ENCODE measurements at places on chromosomes 12 and 14.
A peak's percentile ranks its signal among the peaks of the same experiment; 100 is the strongest.

DNA sequence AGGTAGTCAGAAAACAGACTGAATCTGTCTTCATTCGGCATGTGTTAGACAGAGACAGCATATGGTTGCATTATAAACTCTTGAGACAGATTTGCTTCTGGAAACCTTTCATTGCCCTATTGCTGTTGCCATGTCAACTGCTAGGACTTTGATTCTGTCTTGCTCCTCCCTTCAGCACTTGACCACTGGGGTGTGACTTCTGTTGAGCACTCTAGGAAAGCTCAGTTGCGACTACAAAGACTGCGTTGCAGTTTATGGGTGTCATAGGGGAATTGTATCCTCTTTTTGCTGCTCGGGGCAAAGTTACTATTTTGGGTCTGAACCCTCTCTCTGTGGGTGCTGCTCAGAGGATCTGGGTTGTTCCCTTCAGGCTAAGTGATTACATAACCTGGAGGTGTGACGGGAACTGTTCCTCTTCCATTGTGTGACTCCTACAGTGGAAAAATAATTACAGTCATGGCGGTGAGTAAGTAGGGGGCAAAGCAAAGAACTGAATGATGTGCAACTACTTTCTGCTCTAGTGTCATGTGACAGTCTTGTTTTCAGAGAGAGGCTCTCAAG, 44.3 kb upstream of the TRIM9 start:
- no peak for DNase-seq

DNA sequence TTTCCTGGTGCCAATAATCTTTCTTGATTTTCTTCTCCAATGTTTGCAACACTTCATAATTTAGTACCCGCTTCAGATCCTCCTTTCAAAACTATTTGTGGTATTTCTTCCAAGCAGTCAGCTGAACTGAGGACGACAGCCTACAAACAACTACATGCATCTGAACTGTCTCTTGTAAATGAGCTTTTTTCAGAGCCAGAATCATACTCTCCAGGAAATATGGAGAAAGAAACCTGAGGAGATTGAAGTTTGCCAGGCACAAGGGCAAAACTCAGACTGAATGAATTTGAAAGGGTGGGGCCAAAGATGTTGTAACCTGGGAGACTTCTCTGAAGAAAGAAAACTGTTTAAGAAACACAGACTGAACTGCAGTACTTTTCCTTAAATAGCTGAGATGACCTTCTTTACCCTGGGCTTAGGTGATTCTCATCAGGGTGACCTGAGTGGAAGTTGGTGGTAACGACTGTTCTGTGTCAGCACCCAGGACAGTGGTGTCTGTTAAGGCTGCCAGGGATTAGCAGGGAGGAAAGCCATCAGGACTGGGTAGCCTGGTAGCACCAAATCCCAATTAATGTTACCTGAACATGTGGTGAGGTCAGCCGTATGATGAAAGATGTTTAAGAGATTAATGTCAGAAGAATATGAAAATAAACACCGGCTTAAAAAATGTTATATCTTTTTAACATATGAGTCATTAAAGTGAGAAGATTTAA, 95.0 kb downstream of the TGFB3 start:
- DNase-seq, result no peak

- no peak for DNase-seq
Measured at GRCh38 chr14:29928117-29928640, 532 bp upstream of the PRKD1 start.

- DNase-seq, result no peak
Measured at GRCh38 chr12:51777457-51777856, 71.1 kb downstream of the FIGNL2 start.

DNA sequence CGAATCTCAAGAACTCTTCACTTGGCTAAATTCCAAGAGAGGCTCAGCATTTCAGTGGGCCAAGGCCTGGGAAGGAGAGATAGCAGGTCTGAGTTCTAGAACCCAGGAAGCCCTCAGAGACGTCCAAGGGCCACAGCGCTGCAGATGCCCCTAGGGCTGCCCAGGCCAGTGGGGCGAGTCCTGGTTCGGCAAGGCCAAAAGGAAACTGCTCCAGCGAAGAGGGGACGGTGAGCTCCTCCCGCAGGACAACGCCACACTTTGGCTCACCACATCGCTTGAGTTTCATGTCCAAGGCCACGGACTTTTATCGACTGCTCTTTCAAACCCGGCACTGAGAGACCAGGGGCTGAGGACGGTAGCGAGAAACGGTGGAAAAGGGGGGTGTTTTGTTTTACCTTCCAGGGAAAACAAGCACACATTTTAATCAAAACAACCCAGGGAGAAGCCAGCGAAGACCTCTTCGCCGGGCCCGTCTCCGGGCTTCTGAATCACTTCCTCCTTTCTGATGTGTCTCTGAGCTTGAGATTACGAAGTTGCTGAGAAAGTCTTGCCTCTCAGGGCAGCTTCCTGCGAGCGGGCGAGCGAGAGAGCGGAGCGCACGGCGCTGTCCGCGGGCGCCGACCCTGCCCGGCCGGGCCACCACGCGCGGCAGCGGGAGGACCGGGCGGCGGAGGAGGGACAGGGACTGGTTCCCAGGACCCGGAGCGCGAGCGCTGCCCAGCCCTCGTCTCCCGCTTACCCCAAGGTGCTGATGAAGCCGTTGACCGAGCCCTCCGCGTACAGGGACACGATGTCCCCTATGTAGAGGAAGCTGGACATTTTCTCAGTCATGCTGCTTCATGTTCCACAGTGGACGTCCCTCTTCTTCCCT, 808 bp downstream of the ITPR2 start:
- DNase-seq, result peak; percentile 53

DNA sequence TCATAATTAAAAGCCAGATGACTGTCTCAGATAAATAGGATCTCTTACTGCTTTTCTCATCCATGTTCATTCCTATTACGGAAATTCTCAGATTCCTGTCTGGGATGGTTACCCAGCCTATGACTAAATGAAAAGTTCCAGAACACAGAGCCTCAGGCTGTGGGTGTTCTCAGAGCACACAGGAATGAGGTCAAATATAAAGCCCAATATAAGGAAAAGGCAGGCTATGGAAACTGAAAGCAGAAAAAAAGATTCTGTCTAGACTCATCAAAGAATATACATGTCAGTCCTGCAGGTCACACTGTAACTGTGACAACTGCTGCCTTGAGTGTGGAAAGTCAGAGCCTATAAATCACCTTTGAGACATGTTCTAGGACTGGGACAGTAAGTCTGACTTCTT, 64.3 kb downstream of the DCAF5 start:
- DNase-seq, result no peak

- peak; percentile 38 for DNase-seq
Measured at GRCh38 chr12:113196990-113197389, 11.5 kb downstream of the RITA1 start.

DNA sequence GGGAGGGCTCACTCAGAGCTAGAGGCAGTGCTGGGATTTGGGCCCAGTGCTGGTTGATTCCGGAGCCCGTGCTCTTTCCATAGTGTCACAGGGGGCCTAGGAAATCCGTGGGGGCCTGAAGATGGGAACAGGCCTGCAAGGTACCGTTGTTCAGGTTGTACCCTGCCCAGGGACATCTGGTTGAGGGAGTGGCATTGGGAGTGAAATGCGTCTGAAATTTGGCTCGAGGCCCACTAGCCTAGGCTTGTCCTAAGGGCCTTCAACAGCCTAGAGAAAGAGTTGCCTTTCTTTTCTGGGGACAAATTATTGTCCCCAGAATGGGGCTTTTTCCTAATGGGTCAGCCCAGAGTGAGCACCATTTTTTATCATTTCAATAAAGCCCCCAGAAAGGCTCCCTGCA, 26.4 kb upstream of the FAM222A start:
- DNase-seq, result no peak

- no peak for DNase-seq
Measured at GRCh38 chr14:69921052-69921451, 41.8 kb downstream of the SMOC1 start.

DNA sequence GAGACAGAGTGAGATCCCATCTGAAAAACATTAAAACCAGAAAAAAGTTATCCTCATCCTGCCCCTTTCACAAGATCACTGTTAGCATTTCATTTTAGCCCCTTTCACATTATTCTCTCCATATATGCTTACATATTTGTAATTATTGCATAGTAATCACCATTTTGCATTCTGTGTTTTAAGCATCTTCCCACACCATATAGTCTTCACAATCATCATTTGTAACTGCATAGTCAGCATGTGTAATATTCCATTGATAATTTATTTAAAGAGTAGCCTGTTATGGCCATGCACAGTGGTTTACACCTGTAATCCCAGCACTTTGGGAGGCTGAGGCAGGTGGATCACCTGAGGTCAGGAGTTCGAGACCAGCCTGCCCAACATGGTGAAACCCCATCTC, 11.8 kb downstream of the PAPLN start:
- DNase-seq, result no peak

- DNase-seq, result no peak
Measured at GRCh38 chr14:57038689-57039088, 228.4 kb upstream of the OTX2 start.

DNA sequence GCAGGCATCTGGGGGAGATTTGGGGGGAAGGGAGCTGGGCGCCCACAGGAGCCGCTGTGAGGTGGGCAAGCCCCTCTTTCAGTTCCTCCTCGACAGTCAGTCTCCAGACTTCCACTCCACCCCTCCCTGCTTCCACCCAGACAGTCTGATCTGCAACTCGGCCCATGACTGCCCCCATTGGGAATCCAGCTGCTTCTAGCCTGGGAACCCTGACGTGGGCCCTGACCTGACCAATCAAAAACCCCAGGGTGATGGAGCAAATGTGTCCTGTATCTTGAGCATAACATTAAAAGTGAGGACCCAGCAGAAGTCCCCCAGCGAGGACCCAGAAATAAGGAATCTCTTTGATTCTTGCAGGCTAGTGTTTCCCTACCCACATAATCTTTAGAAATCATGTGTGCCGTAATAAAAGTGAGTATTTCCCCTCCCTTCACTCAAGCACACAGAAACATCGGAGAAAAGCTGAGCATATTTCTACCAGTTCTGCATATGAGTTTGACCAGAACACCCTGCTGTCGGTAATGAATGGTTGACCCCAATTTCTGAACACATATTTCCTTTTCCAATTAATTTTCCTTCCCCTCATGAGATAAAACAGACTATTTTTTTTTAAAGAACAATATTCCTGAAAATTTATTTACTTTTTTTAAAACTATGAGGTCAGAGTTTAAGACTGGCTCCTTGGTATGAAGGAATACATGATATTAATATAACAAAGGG, 6.4 kb downstream of the SSH1 start:
- DNase-seq, result no peak

DNA sequence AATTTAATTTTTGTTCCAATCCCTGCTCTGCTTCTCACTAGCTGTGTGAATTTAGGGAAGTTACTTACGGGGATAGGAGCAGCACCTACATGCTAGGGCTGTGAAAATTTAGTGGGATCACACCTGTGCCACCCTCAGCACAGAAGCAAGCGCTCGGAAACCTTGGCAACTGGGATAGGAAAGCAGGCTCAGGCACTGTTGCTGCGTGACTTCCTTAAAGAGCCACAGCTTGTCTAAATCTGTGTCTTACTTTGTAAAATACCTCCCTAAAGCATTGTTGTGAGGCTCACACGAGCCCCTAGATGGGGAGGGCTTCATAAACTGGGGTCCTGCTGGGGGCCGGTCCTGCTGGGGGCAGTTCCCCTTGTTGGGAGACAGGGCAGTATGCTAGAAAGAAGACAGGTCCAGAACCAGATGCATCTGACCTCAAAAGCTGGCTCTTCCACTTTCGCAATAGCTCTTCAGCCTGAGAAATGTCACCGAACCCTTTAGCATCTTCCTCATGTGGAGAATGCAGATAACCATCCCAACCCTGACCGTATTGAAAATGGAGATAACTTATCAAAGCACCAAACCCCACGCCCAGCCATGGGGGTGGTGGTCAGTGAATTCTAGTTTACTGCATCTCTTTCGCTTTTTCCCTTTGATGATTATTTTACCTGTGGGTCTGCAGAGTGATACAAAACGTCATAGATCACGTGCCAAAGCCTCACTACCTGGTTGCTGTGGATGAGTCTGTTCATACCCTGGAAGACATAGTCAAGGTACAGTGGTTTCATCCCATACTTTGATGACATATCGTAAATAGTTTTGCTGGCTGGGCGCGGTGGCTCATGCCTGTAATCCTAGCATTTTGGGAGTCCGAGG, 54.1 kb downstream of the AK7 start:
- DNase-seq, result no peak

DNA sequence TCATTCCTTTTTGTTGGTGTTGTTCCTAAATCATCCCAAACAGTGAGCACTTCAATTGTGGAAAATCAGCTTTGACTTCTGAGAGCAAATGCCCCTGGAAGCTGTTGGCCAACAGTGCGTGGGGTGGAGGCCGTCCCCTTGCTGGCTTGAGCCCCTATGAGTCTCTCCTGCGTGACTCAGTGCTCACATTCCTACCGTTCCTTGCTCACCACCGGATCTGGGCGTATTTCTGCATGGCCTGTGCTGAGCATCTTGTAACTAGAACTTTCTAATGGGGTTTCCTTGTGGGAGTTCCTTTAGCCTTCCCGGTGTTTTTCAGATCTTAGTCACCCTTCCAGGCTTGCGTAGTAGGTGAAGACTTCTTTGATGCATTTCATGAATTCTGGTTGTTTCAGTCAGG, 14.7 kb downstream of the SERPINA1 start:
- DNase-seq, result no peak

DNA sequence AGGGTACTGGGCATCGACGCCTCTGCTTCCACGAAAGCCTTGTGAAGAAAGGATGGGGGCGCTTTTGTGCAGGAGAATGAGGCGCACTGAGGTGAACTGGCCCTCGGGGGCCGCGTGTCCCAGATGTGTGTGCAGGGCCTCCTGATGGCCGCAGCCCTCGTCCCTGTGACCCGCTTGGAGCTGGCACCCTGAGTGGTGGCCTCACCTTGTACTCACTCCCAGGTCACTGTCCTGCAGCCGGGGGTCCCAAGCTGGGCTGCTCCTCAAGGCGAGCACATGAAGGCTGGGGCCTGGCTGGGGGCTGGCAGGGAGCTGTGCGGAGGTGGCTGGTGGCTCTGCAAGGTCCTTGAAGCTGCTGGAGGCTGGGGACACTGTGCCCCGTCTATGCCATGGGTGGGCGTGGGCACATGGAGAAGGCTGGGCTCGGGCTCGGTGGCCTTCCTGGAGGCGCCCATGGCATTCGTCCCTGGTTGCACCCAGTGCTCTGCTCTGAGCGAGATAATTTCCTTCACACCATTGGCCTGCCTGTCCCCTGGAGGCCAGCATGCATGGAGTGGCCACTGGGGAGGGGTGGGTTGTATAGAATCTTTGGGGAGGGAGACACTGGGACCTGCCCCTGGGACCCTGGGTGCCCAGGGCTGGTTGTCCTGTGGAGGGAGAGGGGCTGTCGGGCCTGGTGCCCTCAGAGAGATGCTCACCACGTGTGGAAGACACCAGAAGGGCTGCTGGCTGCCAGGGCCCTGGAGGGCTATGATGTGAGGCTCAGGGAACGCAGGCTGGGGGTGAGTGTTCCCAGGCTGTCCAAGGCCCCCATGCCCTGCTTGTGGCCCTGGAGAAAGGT, 79.3 kb downstream of the TMEM121 start:
- no peak for DNase-seq
